T-helper 1 cell (primary cell): ENCODE measurements at places on chromosomes 4 and X.

GRCh38 chr4:144589512-144589911 lies 56.4 kb upstream of the HHIP start:
- DNase-seq: no peak

DNA sequence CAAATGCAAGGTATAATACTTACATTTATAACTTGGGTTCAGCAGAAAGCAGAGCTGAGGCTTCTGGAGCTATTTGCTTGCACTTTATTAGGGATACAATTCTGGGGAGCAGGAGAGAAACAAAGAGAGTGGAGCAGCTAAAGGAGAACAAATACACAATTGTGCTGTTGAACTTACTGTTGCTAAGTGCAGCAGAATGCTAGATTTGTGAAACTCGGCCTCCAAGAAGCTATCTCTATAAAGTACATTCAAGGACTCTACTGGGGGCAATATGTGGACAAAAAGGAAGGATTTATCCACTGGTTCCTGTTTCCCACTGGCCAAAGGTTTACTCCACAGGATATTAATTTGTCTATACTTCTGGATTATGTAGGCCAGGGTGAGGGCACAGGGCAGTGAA lies 86.8 kb downstream of the PPP1R2C start:
- no peak for DNase-seq

DNA sequence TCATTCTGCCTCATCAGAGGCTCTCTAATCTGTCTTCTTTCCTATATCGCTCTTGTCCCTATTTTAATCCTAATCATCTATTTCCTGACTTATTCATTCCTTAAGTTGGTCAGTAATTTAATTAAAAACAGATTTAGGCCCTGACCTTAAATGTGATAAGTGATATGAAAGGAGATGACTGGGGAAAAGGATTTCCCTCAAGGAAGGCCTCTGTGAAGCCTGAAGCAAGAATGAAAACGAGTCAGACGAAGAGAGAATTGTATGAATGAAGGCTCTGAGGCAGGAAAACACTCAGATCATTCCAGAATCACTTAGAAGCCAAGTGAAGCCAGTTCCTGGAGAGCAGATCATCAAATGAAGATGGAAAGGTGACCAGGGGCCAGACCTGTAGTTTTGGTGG lies 22.1 kb downstream of the PKD2 start:
- no peak for DNase-seq

DNA sequence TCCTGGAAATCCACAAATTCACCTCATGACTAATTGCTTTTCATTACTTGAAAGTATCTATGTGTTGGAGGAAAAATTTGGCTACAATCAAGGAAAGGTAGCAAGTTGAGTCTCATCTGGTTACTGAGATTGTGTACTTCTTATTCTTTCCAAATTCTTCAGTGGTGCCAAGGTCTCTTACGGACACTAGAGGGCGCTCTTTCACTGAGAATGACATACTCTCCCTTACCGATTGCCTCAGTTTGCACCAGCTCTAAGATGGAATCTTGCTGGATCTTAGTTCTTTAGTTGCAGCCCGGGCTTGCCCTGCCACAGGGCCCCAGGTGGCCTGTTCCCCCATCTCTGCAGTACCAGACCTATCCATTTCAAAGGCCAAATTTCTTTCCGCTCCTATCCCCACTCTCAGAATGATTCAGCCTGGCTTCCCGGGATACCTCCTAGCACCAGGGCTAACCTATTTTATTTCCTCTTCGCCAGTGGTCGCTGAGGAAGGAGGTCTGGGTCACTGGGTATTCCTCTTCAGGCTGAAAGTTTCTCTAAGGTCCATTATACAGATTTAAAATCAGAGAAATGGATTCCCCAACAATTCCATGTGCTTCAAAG lies 24.6 kb upstream of the GPR50 start:
- no peak for DNase-seq

DNA sequence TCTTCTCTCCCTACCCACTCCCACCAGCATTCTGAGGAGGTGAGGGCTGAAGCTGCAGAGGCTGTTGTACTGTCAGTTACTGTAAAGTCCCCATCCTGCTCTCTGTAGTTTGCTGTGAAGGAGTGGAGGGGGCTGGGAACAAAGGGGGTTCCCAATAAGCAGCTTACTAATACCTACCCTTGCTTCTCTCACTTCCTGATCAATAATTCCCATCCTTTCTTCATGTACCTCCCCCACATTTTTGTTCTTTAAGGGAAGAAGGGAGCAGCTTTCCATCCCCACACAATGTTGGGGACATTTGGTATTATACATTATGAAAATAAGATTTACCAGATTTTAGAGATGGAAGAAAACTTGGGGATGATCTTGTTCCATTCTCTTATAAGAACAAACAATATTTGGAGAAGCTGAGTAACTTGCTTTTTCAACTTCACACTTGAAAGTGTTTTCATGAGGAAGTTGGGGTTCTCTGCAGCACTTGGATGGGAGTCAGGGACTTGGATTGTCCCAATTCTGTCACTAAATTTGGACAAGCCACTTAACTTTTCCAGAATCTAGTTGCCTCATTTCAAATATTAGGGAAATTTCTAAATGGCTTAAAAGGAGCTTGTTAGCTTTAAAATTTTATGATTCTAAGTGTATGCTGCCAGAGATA lies 5.4 kb downstream of the TBC1D1 start:
- no peak for DNase-seq

DNA sequence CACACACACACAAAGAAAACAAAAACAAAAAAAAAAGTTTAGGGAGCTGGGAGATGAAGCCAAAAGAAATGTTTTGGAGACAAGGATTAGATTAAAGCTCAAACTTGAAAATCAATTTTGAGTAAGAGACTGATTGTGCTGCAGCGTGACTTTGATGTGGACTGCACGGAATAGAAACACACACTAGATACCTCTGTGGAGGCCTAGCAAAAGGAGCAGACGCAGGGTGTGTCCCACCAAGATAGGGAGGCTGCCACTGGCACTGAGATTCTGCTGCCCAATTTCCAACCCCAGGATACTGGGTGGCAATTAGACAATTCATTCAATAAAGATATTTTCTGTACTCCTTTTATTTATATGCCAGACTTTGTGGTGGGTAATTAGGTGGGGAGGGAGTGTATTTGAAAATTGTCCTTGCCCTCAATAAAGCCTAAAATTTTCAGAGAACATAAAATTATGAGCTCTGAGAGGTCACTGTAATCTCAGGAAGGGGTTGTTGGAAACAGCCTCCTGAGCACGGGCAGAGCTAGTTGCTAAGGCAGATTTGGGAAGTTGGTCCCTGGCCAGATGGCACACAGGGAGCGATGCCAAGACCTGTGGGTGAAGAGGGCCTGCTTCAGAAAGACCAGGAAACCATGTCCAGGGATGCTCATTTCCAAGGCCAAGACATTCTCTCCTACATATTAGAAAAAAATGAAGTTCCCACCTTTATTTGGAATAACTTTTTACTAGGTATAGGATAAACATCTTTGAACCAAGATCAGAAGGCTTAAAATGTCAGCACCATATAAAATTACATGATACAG lies 1.9 kb upstream of the PPP3CA start:
- DNase-seq: no peak

- no peak for DNase-seq
Observed at GRCh38 chr4:61298178-61298740, 98.1 kb downstream of the ADGRL3 start.

DNA sequence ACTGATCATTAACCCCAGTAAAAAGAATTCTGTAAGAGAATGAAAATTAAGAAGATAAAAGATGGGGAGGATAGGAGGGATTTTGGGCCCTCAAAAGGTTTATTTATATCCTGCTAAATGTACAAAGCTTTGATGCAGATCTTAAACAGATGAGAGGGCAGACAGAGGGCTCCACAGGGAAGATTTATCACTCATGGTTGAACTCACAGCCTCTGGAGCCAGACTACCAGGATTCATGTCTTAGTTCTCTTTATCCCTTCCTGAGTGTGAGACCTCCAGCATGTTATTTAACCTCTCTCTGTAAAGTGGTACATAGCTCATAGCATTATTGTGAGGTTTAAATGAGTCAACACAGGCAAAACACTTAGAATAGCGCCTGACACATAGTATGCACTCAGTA lies 74.4 kb downstream of the SOWAHB start:
- DNase-seq: no peak

DNA sequence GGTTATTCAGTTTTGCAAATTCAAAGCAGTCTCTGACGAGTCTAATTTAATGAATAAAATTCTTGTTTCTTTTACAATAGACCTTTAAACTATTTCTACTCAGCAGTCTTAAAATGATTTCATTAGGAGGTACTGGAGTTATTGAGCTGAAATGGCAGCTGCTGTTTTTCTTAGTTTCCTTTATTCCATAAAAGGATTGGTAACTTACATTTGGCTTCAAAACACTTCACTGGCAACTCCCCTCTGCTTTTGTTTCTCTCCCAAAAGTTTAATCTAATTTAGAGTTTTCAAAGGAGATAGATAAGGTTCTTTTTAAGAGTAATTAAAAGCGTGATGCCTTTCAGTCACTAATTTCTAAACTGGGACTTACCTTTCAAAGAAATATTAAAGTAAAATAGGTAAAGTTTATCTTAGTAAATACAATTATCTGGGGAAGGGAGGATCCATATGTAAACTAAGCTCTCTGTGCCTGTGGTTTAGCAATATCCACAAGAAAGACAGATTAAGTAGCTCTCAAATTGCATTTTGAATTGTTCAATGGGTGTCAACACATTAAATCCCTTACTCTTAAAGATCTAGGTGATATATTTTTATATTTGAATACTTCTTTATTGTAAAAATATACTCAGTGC lies 17.1 kb upstream of the PCDH10 start:
- no peak for DNase-seq

DNA sequence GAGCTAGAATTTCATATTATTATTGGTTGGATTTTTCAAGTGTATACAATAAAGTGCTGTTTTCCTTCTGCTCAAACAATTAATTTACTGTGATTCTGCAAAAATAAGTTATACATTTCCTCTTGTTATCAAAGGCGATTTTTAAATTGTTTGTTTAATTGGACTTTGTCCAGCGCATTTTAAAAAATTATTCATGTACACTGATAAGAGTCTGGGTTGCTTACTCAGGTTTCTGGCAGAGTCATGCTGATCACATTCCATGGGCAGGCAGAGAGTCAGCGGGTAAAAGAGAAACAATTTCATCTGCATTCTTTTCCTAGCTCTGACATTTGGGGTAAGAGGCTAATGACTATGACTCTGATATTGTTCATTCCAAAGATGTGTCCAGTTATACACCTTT lies 8.9 kb downstream of the FAT4 start:
- no peak for DNase-seq

GRCh38 chrX:6852869-6853268 lies 294.6 kb upstream of the STS start:
- DNase-seq: no peak

DNA sequence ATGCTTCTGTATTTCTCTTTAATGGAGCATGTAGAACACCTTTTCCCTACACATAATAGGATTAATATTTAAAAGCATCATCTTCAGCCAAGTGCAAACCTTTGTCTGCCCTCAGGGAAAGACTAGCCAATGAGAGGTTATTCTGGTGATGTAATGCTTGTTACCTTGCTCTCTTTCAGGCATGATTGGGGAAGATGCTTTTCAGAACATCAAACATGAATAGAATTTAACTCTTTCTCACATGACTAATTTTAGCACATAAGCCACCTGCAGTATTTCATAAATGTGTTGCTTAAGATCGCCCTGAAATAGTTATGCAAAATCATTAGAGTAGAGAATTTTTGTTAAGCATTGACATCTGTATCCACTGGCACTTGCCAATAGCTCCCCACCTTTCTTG lies 10.7 kb upstream of the EPGN start:
- no peak for DNase-seq

DNA sequence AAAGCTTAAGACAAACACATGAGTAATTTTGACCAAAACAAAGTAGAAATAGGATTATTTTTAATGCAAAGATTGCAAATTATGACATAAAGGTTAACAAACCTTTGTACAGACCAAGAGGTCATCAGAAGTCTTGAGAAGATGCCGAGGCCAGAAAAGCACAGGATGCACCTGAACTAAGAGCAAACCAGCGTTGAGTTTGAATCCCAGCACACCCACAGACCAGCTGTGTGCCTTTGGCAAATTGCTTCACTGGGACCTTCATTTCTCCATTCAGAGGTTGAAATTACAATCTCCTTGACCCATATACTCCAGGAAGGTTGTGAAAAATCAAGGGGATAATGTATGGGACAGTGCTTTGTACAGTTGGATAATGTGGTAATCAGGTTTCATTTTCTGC lies 56.6 kb downstream of the PPM1K start:
- DNase-seq: no peak

GRCh38 chr4:37667197-37668100 lies 18.7 kb downstream of the RELL1 start:
- DNase-seq: no peak

- DNase-seq: no peak
Observed at GRCh38 chr4:102569200-102569599, 68.0 kb downstream of the NFKB1 start.

GRCh38 chrX:132022198-132022966 lies 720 bp upstream of the STK26 start:
- no peak for DNase-seq

GRCh38 chr4:154612472-154613414 lies at the start of gene FGG:
FGG (minus strand) TSS chr4:154612656; CDS start chr4:154612609, 47 bp downstream.
- no peak for DNase-seq

GRCh38 chr4:70945046-70945445 lies 42.9 kb downstream of the MOB1B start:
- DNase-seq: no peak

DNA sequence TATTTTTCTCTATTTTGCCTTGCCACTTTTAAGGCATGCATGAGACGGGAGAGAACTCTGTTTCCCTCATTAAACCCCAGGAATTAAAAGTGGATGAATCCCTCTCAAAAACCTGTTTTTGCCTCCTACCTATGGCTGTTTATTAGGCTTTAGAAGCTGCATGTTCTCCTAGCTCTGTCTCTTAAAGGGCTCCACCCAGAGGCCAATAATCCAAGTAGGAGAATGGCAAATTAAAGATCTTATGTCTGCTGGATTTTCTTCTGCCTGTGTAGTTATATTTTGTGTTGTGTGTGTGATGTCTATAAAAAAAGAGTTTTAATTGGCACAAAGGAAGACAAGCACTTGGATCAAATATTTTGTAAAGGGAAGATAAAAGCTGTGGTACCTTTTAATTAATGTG lies 32.4 kb downstream of the MAGEC1 start:
- no peak for DNase-seq

- DNase-seq: no peak
Observed at GRCh38 chrX:132875650-132876522, 82.5 kb downstream of the HS6ST2 start.

DNA sequence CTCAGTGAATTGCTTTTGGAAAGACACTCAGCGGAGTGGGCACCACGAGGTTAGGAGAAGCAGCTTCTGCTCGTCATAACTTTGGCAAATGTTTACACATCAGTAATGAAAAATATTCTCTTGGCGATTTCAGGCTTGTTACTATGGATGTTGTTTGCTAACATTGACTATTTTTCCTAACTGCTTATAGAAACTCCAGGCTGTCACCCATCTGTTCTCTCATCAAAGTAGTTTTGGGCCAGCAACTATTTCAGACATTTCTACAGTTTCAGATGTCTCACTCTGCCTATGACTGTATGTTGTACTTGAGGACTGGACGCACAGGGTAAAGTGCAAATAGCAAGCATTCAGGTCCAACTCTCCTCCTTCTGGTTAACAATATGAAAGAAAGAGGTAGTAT lies 346.7 kb downstream of the TRIML1 start:
- DNase-seq: no peak

- DNase-seq: no peak
Observed at GRCh38 chr4:112953262-112953661, 96.2 kb upstream of the ANK2 start.

GRCh38 chr4:171639540-171639939 lies 173.7 kb upstream of the GALNTL6 start:
- DNase-seq: no peak

- no peak for DNase-seq
Observed at GRCh38 chr4:151013944-151014343, 1.1 kb downstream of the LRBA start.
